Lower lobe of right lung (tissue), 2 donors: ENCODE measurements at places on chromosomes 16 and 17. TPM values are rescaled to one million over a fixed set of nuclear protein-coding genes. Genes with fewer than 3 reads are reported as not detected.
A peak's percentile ranks its signal among the peaks of the same experiment; 100 is the strongest.

GRCh38 chr17:79581324-79581932 is 29.4 kb downstream of the RBFOX3 start:
- no peak for DNase-seq

DNA sequence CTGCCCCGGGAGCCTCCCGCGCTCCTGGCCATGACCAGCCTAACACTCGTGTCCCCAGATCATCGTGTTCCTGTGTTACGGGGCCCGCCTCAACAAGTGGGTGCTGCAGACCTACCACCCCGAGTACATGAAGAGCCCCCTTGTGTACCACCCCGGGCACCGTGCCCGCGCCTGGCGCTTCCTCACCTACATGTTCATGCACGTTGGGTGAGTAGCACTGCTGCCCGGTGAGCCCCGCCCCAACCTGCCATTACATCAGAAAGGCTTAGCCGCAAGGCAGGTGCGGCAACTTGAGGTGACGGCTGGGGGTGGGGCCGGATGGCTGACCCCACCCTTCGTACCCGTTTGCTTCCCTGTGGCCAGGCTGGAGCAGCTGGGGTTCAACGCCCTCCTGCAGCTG is 1.4 kb downstream of the RHBDL1 start:
- DNase-seq, result peak; percentile 83

DNA sequence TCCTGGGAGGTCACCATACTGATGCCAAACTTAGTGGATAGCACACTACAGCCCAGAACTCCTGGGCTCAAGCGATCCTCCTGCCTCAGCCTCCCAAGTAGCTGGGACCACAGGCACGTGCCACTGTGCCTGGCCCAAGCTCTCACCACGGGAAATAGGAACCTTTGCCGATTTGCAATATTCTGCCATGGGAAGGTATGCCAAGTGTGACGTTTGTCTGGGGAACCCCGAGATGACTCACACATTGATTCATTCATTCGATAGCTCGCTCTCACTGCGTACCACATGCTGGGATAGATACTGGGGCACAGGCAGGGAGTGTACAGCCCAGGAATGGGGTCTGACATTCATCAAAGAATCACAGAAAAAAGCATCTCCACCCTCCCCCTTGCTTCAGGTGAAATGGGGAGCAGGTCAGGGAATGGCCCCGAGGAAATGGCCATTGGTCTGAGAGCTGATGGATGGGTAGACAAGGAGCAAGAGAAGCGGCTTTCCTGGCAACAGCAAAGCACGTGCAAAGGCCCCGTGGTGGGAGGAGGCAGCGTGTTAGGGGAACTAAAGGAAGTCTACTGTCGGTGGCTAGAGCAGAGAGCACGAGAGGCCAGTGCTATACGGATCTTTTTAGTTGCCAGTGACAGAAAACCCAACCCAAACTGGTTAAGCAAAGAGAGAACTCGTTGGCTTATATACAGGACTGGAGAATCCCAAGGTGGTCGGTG is 44.1 kb downstream of the DNAH17 start:
- no peak for DNase-seq

- DNase-seq, result no peak
These were observed 116.0 kb downstream of the SOCS1 start for GRCh38 chr16:11140098-11140375.

GRCh38 chr16:55204069-55204468 is 119.9 kb upstream of the IRX6 start:
- no peak for DNase-seq

Gene PRSS36
- 6.6 TPM for total RNA-seq

DNA sequence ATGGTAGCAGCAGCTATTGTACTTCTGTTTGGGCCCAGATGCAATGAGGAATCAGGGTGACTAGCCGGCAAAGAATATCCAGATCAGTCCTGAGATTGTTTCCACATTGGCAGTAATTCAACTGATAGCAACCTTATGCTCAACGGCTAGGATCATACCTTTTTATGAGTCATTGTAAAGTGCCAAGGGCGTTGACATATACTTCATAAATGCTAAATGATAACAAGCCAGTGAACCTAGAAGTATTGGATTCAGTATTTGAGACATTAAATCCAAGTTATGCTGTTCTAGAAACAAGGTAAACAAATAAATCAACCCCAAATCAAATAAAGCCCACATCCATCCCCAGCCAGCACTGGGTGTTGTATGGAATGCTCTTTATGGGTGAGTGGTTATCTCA is 207.1 kb upstream of the ZFHX3 start:
- DNase-seq, result no peak

DNA sequence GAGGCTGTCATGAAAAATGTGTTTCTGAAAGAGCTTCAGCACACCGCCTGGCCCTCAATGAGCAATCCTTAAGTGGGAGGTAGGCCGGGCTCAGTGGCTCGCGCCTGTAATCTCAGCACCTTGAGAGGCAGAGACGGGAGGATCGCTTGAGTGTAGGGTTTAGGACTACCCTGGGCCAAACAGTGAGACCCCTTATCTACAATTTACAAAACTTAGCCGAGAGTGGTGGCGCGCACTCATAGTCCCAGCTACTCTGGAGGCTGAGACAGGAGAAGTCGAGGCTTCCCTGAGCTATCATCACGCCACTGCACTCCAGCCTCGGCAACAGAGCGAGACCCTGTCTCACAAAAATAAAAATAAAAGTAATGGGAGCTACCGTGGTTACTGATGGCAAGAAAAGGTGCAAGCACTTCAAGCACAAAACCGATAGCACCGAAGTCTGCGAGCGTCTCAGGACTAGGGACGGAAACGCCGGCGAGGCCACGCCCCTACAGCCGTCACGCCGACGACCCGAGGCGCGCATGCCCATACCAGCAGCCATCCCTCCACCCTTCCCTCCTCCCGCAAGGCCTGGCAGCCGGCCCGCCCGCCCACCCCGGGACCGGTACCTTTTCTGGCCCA is 607 bp downstream of the THUMPD1 start:
- DNase-seq, result peak; percentile 94

DNA sequence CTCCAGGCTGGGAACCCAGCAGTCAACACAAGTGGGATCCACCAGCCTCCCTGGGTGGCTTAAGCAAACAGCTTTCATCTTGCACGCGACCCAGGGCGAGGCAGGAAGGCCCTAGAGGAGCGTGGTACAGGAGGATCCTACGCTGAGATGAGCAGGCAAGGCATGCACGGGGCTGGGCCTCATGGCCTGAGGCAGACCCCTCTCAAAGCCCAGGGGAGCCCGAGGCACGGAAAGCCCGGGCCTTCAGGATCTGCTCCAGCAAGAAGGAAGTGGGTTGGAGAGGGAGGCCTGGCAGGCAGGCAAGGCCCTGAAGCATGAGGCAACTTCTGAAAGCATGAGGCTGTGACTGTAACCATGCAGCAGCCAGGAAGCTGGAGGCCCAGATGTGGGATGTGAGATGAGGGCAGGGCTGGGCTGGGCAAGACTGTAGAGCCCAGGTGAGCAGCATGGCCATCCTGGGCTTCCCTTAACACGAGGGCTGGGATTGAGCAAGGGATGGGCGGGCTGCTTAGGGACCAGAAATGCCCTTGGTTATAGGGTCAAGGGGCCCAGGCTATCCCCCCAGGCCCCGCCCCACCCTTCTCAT is 338.7 kb downstream of the C16orf95 start:
- DNase-seq, result peak; percentile 30

DNA sequence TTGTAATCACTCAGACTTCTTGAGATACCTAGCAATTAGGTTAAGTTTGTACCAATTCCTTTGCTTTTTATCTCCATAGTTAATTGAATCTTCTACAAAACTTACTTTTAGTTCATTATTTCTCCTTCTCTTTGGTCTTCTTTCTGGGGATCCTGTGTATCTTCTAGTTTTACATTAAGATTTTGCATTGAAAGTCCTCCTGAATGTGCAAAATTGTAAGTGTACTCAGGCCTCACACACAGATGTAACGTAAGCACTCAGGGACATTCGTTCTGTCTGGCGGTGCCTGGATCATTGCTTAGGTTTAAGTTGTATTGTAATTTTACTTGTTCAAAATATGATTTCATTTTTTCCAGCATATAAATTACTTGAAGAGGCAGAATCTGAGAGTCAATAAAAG is 222.6 kb upstream of the CPHXL start:
- DNase-seq, result no peak

DNA sequence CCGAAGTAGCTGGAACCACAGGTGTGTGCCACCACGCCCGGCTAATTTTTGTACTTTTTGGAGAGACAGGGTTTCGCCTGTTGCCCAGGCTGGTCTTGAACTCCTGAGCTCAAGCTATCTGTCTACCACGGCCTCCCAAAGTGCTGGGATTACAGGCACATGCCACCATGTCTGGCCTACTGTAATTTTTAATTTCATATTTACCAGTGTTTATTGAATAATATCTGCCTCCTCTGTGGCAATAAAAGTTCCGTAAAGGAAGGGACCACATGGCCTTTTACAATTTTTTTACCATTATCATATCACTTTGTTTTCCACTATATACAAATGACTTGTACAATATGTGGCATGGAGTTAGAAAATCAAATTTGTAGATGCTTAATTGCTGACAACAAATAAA is 7.8 kb downstream of the USP31 start:
- DNase-seq, result no peak

GRCh38 chr16:27400751-27401620 is 988 bp upstream of the IL21R start:
- DNase-seq, result no peak

Gene CCL8
- 1.6 TPM for total RNA-seq

Gene HBQ1
- not detected for total RNA-seq

DNA sequence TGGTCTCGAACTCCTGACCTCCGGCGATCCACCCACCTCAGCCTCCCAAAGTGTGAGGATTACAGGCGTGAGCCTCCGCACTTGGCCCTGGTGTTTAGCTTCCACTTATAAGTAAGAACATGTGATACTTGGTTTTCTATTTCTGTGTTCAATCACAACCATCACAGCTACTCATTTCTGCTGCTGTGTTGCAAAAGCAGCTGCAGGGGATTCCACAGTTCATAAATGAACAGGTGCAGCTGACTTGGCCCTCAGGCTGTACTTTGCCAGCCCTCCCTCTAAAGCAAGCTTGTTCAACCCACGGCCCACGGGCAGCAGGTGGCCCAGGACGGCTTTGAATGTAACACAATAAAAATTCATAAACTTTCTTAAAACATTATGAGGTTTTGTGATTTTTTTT is 79.2 kb downstream of the SLC39A11 start:
- no peak for DNase-seq

- DNase-seq, result no peak
These were observed 12.2 kb upstream of the C16orf54 start for GRCh38 chr16:29757950-29758466.

- DNase-seq, result no peak
These were observed 30.7 kb upstream of the ZNF423 start for GRCh38 chr16:49886554-49887094.

Gene TBC1D3
- not detected for total RNA-seq
